CD4-positive, alpha-beta T cell treated with Interleukin-21 for 1 hour (primary cell): ENCODE measurements at places on chromosomes 2 and 18.

- DNase-seq = no peak
Measured at GRCh38 chr2:36561237-36561944, 36.6 kb downstream of the FEZ2 start.

- DNase-seq = no peak
Measured at GRCh38 chr2:66966631-66967030, 430.5 kb upstream of the ETAA1 start.

GRCh38 chr18:13138420-13139139 lies 80.0 kb upstream of the LDLRAD4 start:
- DNase-seq = no peak

DNA sequence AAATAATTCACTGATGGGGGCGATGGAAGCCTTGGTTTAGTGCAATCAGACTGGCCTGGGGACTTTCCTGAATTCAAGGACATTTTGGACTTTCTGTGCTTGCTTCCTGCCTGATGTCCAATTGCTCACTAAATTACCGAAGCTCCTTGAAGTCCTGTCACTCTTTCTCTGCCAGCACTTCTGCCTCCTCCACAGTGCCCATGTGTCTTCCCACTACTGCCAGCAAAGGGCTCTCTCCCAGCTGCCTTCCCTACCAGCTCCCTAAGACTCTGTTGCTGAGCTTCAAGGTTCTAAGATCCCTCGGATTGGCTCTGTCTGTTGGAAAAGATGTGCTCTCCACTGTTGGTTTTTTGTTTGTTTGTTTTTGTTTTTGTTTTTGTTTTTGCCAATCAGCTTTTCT lies 158.1 kb downstream of the MTCL1 start:
- no peak for DNase-seq

DNA sequence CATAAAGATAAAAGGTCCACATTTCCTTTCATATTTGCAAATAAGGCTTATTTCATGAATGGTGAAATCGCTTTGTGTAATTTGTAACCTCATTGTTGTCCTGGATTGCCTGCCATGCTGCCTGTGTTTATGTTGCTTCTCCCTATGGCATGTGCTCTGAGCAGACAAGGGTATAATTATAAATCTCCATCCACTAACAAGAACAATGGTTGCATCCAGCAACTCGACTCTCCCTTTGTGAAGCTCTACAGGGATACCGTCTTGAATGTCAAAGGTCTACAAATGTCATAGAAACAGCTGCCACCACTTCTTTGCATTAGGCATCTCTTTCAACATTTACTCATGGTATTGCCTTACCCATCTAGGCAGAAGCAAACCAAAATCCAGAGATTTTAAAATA lies 209.6 kb downstream of the SLC8A1 start:
- DNase-seq = no peak

DNA sequence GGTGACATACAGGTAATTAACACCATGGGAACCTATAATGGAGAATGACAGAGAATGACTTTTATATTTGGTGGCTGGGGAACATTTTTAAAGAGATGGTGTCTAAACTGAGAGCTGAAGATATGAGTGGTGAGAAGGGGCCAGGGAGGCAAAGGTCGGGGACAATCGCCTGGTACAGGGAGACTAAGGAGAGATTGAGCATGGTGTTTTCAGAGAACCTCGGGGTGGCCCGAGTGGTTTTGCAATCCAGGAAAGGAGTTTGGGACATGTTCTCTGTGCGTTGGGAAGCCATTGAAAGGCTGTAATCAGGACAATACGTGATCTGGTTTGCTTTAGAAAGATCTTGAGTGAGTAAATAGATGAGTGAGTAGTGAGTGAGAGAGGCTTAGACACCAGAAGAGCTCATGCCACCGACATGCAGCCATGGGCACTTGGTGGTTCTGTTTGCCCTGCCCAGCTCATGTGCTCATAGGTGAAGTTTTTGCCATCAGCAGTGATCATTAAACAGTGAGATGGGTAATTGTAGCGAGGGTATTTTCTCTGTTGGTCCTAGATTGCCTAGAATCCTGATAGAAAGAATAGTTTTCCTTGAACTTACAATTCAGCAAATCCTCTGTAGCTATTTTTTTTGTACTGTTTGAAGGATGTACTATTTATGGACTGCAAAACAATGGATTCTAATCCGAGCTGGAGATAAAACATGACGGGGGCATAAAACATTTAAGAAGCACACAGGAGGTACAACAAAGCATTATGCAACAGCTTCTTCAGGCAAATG lies 114.7 kb downstream of the SH3RF3 start:
- DNase-seq = no peak

DNA sequence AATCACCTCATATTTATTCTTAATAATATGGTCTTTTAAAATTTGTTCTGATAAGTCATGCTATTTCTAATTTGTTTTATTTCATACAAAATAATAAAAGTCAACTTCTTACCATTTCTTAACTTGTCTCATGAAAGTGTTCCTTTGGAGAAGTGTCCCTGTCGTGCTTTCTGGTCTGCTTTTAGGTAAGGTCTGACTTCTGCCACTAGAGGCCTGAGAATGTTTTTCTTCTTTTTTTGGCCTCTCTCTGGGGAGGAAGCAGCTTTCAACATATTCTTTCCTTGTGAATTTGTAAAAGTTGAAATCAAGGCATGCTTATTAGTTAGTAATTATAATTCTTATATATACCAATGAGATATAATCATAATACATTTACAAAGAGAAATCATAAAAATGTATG lies 39.4 kb downstream of the MAP2 start:
- DNase-seq = no peak

- DNase-seq = peak; percentile 14
Measured at GRCh38 chr18:63079114-63079513, 240.5 kb downstream of the BCL2 start.

DNA sequence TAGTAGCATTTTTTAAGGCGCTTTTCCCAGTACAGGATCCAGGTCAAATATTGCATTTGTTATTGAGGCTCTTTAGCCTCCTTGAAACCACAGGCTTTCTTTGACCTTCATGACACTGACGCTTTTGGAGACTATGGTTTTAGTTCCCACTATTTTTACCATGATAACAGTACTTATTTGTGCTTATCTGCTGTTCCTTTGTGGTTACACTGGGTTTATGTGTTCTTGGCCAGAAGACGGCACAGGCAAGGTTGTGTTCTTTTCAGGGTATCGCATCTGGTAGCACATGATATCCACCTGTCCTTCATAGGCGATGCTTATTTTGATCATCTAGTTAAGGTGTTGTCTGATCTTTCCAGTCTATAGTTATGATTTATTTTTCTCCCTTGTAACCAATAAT lies 16.8 kb upstream of the MBOAT2 start:
- no peak for DNase-seq

GRCh38 chr2:42359965-42360483 lies 993 bp downstream of the COX7A2L start:
- DNase-seq = peak; percentile 29

DNA sequence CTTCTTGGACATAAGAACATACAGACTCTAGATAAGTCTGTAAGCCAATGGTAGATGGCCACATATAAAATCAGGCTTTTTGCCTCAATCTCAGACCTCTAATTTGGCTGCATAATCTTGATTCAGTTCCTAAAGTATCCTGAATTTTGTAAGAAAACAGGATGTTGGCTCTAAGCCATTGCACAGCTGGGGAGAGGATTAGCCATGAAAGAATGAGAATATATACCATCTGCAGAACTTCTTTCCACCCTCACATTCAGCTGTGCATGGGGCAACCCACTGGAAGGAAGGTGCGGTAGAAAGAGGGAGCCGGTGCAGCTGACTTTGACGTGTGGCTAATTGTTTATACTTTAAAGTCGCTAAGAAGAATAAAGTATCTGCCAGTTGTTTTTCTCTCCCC lies 1061.6 kb upstream of the FAM98A start:
- no peak for DNase-seq

DNA sequence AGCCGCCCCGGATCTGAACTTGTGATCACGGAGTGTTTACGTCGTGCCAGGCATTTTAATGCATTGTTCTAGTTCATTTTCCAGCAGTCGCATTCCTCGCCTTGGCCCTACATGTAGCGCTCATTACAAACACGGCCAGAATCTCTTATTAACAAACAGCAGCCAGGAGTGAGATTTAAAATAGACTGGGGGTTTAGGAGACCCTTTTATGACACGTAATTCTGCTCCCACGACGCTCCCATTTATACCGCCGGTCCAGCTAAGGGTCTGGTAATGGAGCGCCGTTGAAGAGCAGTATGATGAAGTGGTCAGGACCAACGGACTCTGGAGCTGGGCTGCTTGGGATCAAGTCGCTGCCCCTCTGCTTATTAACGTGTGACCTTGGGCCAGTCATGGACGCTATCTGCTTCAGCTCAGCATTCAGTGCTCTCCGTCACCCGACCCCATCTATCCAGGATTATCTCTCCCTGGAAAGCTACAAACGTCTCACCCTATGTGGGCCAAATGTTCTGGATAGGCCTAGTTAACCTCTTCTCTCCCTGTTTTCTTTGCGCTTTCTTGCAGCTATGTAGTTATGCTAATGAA lies 745 bp downstream of the MSH2 start:
- no peak for DNase-seq

DNA sequence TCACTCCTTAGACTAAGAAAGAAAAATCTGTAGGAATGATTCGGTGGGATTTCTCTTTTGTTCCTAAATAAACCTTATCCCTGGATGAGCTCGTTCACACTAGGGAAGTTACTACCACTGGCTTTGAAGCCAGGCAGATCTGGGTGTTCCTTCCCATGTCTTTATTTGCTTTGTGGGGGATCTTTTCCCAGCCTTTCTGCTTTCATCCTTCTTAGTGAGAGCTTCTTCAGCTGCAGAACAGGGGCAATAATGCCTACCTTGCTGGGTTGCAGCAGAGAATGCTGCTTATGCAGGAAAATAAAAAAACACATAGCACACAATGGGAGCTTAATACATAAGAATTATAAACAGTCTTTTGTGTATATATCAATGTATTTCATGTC lies 292.1 kb downstream of the SOX11 start:
- DNase-seq = no peak

- DNase-seq = no peak
Measured at GRCh38 chr2:166126007-166126639, 1.7 kb downstream of the SCN1A start.

DNA sequence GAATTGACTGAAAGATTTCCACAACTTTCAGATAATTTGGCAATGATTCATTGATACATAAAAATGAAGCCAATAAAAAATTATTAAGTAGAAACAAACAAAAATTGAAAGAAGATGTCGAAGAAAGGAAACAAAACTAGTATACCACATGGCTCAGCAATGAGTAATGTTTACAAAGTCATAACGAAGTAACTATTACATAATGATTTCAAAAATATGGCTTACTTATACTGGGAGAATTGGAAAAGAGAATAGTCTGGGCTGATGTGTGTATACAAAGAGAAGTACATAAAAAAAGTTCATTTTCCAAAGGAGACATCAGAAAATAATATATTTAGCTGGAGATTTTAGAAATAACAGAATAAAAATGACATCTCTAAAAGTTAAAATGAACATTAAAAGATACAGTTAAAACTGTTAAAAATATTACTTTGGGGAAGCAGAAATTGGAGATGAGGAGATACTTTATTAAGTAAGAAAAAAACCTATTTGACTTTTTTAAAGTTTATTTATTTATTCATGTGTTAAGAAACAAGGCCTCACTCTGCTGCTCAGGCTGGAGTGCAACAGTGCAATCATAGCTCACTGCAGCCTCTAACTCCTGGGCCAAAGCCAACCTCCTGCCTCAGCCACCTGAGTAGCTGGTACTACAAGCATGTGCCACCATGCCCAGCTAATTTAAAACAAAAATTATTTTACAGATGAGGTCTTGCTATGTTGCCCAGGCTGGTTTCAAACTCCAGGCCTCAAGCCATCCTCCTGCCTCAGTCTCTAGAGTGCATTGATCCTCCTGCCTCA lies 409.7 kb upstream of the PIK3C3 start:
- DNase-seq = no peak

GRCh38 chr2:138829326-138829919 lies 49.2 kb upstream of the NXPH2 start:
- peak; percentile 13 for DNase-seq

DNA sequence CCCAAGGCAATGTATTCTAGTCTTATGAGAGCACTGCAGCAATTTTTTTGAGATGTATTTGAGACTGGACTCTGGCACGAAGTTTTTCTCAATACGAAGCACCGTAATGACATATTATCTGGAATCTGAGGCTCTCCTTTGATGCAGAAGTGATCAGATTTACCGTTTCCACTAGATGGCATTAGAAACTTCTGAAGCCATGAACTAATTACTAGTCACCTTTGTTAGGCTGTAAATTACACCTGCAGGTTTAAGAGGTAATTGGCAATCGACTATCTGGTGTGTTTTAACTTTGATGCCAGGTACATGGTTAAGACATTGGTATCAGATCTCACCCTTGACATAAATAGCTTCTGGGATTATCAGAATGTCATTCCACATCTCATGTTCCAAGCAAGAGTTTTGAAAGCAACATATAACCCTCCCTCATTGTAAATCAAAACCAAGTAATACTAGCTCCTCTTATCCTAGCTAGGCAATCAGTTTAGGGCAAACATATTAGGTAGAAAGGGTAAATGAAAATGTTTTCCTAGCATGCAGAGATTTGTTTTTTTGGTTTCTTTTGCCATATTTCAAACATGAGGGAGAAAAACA lies 254.6 kb upstream of the SPRED2 start:
- DNase-seq = no peak

DNA sequence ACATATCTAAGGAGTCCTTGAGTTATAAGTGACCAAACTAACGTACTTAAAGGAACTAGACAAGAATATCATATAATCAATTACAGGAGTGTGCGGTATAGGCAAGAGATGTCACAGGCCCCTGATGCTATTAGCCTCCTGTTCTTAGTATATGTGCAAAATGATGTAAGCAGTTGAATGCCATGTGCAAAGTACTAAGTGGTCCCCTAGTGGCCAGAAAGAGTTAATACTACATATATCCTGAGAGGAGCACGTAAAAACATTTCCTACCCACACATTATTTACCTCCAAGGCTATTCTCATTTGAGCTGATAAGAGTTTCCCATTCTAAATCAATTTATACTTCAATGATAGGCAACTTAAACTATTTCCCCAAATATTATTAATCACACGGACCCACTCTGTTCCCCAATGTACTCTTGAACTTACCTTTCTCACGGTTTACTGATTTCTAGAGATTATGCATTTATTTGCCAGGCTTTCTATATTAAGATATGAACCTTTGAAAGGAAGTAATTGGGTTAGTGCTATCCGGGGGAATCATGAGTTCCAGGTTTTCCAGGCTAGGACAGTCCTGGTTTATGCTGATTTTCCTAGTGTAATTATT lies 158.0 kb upstream of the KLHL14 start:
- DNase-seq = no peak

- DNase-seq = no peak
Measured at GRCh38 chr2:57881998-57882888, 164.4 kb upstream of the VRK2 start.

DNA sequence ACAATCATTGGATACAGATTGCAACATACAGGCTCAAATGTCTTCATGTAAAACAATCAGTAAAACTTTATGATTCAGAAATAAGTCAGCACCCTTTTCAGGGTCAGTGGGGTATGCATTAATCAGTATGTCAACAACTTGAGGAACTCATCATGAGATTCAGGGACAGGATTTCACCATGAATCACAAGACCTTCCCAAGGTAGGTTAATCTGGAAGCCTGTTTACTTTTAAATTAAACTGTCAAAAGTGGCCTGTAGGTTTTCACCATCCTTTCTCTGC lies 104.8 kb downstream of the SP100 start:
- no peak for DNase-seq

GRCh38 chr2:98335271-98335670 lies 11.0 kb upstream of the CNGA3 start:
- DNase-seq = no peak
